Anterior cingulate cortex (tissue), 58 donors: ENCODE measurements at places on chromosomes 1 and 21.

- DNase-seq, result no peak
Observed at GRCh38 chr1:62905309-62905708, 121.4 kb downstream of the ATG4C start.

- no peak for DNase-seq
Observed at GRCh38 chr1:175287377-175287776, 94.8 kb upstream of the KIAA0040 start.

DNA sequence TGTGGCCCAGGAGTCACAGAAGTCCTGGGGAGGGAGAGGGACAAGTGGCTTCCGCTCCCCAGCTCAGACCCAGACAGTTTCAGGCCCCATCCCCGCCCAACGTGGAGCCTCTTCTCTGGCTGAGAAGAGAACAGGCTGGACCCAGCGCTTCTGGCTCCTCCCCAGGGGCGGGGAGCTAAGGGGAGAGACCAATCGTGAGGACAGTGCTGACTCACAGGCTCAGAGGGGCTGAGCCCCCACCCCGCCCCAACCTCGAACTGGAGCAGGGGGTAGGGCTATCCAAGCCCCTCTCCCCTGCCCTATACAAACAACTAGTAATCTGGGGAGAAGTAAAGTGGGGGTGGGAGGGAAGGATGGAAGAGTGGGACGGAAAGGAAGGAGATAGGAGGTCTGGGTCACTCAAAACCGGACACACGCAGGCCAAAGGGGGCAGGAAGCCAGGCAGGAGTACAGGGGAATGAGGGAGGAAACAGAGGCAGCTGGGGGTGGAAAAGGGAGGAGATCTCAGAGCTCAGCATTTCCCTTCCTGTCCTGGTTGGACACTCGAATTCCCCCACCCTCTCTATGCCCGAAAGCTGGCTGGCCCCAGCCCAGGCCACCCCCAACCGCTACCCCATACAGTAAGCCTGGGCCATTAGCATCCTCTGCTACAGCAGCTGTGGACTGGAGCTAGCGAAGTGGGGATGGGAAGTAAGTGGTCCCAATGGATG is at the start of gene SHC1:
Gene SHC1, minus strand, starts transcription at position 117 of the 710 bp plus-strand sequence. CDS start 221 bp downstream, outside the sequence.
- peak; percentile 82 for DNase-seq

GRCh38 chr21:14675774-14676530 is 129.8 kb upstream of the SAMSN1 start:
- DNase-seq, result no peak

DNA sequence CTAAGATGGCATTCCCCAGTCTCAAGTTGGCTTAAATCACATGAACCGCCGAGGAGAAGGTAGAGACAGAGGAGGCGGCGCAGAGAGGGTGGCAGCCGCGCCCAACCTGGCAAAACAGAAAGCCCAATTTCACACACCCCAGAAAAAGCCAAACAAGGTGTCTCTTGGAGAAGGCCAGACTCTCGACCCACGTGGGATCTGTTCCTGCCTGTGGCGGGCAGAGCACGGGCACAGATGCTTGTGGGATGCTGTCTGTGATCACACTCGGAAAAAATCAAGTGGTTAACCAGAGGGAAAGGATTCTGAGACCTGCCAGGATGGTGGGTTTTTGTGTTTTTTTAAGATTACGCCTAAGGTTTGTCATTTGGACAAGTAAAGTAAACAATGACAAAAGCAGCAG is 80.7 kb downstream of the MRPL37 start:
- DNase-seq, result no peak

DNA sequence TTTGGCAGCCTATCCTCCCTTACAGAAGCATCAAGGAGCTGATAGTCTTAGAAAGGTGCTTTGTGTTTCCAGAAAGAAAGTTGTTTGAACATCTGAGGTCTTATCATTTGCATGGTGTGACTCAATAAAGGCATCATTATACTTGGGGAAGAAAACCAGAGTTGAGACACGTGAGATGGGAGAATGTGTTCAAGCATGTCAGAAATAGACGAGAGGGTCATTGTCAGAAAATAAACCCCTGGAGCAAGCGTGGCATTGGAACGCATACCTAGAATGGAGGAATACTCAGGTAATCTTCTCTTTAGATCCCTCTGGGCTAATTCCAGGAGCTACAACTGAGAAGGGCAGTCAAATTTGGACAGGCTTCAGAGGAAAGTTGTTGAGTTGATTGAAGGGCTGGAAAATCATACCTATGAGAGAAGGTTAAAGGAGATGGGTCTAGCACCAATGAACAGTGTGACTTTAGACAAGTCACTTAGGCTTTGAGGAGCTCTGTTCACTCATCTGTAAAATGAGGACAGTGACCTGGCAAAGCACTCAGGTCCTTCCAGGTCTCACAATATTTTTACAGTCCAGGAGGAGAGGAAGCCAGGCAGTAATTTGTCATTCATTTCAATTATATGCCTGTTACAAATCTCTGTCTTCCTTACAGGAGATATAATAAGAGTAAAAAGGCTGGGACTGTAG is 101.3 kb upstream of the C1orf21 start:
- no peak for DNase-seq

DNA sequence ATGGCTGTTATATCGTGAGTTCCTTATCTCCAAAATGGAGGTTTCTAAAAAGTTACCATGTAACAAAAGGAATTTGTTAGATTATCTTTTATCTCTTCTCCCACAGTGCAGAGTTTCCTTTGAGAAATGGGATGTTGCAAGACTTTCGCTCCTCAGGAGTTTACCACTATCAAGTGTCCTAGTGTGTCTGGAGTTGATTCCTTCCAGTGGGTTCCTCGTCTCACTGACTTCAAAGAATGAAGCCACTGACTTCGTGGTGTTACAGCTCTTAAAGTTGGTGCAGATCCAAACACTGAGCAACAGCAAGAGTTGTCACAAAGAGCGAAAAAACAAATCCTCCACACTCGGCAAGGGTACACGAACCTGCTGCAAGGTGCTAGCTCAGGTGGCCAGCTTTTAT is 37.0 kb downstream of the SPAG17 start:
- DNase-seq, result no peak

GRCh38 chr1:29549001-29549400 is 312.7 kb downstream of the PTPRU start:
- DNase-seq, result no peak

GRCh38 chr1:207007352-207008033 is 25.1 kb downstream of the C1orf116 start:
- DNase-seq, result no peak

- peak; percentile 62 for DNase-seq
Observed at GRCh38 chr1:37038227-37039093, 4.1 kb upstream of the GRIK3 start.

DNA sequence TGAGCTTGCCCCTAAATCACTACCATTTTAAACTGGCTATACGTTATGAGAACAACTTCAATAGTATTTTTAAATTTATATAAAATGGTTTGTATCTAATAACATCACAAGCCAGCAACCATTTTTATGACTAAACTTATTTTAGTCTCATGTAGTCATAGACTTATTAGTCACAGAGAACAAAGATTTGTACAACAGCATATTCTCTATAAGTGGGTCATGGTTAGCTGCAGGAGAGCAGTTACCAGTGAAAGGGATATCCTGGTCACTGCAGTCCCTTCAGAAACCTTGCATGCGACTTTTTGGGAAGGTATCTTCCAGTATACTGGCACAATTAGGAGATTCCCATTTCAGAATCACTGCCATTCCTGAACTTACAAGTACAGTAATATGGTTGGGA is 90.0 kb downstream of the HFM1 start:
- DNase-seq, result no peak
